ENCODE measurements at places on chromosomes 11 and 22.

DNA sequence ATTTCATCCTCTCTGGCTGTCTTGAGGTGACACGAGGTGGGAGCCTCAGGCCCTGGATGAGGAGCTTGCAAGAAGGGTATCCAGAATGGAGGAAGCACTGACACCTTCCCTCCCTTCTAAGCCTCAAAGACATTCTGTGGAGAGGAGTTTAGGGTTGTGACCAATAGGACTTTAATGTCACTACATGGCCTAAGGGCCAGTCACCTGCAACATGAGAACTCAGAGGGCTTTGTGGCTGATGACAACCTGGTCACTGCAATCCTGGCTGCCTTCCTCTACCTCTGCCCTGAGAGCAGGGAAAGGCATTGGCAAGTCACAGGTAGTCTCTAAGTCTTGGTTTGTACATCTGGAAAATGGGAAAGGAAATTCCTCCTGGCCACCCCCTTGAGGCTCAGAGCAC, 33.7 kb downstream of the PISD start:
- no peak for DNase-seq

DNA sequence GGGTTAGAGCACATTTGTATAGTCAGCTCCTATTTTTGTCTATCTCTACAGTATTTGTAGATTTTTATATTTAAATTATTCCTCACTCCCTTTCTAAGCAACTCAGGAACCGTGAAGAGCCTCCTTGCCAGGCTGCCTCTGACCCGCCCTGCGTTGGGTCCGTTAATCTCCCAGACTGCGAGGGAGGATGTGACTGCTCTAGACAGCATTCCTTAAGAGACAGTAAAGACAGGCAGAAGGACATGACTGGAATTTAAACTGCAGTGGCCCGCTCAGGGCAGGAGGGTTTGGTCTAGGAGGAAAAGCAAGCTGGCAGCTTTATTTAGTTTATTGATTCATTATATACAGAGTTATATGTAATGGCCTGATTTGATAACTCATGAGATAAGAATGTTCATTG, 413.7 kb downstream of the TMEM135 start:
- DNase-seq, result peak; percentile 48

DNA sequence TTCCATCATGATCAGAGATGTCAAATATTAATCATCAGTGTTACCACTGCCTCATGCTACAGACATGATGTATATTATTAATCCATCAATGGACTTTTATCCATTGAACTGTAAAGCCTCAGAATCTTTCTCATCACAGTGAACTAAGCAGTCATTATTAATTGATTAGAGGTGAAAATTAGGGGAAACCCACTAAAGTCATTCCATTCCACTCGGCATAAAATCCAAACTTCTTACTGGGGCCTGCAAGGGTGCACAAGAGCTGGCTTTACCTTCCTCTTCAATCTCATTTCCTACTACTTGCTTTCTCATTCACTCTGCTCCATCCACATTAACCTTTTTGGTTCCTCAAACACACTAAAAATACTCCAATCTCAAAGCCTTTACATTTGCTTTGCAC, 7.9 kb upstream of the CD44 start:
- no peak for DNase-seq

GRCh38 chr22:36143066-36143815, 17.3 kb downstream of the APOL3 start:
- DNase-seq, result no peak

DNA sequence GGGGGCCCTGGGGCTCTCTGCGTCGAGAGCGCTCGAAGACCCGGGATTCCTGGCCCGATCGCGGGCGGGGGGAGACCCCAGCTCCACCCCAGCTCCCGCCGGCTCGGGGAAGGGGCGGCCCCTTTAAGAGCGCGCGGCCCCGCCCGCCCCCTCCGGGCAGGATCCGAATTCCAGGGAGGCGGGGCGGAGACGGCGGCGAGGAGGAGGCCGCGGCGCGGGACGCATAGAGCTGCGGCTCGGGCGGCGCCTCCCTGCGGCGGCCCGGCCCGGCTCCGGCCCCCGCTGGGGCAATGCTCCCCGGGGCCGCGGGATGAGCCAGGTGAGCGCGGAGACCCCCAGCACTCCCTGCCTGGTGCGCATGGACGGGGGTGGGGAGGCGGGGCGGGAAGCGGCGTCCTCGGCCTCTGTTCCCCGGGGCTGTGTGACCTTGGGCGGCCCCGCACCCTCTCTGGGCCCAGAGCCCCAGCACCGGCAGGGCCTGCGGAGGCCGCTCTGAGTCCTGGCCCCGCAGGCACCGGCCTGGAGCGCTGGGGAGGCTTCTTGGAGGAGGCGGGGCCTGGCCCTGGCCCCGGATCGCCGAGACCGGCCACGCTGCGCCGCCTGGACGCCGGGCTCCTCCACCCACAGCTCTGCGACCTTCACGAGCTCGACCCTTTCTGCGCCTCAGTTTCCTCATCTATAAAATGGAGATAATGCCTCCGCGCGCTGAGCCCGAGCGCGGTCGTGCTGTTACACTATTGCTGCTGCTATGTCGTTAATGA, 565 bp downstream of the GAS2L1 start:
- DNase-seq, result peak; percentile 94

DNA sequence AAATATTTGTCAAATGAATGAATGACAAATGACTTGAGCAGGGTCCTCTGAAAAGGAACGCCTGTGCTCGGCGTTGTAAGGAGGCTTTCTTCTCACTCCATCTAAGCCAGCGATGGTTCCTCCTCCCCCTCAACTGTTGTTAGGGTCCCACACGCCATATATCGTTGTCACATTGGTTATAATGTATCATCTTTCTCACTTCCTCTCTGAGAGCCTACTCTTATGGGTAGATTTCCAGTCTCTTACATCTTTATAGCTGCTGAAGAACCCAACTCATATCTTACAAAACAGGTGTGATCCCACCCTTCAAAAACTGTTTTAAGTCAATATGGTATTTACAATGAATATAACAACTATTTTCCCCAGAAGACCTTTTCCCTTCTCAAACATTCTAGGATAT, 81.5 kb downstream of the NAV2 start:
- no peak for DNase-seq

- DNase-seq, result no peak
Observed at GRCh38 chr11:130126516-130126915, 33.1 kb upstream of the ST14 start.

DNA sequence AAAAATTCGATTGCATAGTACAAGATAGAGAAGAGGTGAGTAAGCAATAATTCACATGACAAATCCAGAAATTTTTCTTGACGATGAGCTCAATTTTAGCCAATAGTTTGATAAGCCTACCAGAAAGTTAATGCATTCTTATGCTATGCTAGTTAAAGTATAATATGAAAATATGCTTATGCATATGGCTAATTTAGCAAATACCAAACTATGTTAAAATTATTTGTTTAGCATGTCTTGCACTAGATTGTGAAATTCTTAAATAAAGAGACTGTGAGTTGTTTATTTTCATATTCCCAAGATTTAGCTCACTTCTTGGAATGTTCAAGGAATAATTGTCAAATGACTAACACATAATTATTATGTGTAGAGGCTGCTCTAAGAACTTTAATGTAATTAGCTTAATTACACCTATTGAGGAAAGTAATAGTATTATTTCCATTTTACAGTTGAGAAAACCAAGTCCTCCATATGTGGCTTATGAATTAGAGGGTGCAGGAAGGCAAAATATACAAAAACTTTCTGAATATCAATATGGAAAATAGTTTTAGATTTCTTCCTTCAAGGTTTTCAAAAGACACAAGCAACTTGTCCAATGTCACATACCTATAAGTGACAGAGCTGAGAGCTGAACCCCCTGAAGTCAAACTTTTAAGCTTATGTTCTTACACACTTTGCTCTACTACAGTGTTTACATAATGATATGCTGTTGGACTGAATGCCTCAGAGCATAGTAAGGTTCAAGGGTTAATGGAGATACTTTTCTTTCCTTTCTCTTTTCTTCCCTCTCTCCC, 45.9 kb upstream of the ARHGAP20 start:
- DNase-seq, result no peak

DNA sequence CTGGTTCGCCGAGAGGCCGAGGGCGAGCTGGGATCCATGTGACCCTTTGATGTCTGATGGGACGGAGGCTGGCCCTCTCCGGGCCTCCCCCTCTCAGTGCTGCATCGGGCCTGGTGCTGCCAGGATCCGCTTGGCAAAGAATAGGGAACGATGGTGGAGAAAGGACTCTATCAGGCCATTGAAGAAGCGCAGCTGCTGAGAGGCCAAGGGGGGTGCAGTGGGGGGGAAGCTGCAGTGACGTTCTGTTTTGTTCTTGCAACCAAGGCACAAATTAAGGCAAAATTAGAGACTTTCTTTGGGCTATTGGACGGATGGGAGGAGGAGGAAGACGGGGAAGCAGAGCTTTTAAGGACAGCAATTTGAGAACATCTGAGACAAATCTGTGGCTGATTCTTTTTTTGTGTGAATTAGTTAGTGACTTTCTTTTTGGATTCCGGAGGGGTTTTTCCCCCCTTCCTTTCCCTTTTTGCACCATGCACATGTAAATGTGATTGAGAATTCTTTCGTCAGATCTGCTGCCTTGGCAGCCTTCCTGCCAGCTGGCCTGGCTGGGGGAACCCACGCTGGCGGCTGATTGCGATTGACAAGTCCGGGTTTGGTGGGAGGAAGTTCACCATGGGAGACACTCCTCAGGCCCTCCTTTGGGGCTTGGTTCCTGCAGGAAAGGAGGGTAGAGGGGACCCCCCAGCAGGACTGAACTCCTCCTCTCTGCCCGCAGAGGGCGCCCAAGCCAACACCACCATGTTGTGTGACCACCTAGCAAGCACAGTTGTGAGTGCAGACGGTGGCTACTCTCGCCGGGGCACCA, 214.6 kb downstream of the NTM start:
- peak; percentile 73 for DNase-seq

DNA sequence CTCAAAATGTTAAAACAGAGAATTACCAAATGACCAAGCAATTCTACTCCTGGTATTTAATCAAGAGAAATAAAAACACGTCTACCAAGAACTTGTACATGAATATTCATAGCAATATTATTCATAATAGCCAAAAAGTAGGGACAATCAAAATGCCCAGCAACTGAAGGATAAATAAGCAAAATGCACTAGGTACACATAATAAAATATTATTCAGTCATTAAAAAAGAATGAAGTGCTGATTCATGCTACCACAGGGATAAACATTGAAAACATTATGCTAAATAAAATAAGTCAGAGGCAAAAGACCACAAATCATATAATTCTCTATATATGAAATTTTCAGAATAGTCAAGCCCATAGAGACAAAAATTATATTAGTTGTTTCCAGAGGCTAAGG, 24.8 kb downstream of the ARHGAP32 start:
- DNase-seq, result no peak

- peak; percentile 91 for DNase-seq
Observed at GRCh38 chr22:26648011-26648497, 9.3 kb upstream of the MIAT start.

- DNase-seq, result peak; percentile 81
Observed at GRCh38 chr11:8283465-8284230, 20.0 kb upstream of the LMO1 start.

DNA sequence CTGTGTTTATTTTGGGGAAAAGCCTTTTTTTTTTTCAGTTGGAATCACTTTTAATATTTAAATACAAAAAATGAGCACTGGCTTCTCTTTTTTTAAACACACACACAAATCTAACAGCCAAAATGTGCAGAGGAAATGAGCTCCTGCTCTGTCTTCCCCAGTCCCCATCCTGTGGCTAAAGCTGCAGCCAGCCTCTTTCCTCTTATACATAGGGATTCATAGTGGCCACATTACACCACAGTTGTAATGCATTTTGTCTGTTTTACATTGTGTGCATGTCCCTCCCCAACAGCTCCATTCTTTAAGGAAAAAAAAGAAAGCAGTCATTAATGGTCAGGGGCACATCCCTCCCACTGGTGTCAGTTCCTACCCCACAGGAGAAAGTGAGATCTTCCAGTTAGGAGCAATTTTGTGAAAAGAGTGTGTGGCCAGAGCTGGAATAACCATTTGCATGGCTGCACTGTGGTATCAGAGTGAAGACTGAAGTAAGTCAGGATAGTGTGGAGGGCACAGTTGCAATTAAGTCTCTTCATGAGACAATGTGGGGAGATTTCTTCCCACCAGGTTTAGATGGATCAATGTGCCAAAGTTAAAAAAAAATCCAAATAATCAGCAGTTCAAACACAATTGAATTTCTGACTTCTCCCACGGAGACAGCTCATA, 220.6 kb downstream of the TMEM135 start:
- no peak for DNase-seq

GRCh38 chr11:128463371-128463829, 124.0 kb downstream of the ETS1 start:
- DNase-seq, result peak; percentile 73

DNA sequence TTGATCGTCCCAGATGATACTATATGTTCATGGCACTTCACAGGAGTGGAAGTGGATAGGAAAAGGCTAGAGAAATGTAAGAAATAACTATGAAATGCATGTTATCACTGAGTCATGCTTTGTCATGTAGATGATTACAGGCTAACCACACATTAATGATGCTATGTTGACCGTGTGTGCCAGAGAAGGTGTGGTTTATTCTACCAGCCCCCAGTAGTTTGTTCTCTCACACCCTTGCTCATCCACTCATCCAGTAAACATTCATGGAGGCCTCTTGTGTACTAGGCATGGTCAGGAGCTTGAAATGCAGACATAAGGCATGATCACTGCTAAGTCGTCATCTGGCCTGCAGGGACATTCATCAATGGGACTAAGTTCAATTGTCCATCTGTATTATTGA, 153.0 kb upstream of the PITPNB start:
- DNase-seq, result no peak

GRCh38 chr11:71379701-71380100, 68.5 kb downstream of the DHCR7 start:
- DNase-seq, result no peak

- DNase-seq, result no peak
Observed at GRCh38 chr11:133162227-133162626, 370.1 kb downstream of the OPCML start.

DNA sequence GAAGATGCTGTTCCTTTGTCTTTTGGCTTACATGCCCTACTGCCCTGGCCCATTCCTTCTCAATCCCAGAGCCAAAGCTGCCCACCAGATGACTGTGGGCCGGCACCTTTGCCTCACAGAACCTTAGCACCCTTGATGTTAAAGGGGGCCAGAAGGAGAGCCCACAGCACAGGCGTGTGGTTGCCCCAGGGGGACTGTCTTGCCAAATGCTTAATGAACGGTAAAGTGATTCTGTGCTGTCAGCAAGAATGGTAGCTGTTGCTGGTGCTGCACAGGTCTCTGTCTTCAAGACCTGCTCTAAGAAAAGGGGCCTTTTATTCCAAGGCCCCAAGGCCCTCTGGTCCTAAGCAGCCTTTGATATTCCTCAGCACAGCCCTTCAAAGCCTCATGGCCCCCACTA, 113.3 kb downstream of the MORC2 start:
- DNase-seq, result peak; percentile 63

- DNase-seq, result no peak
Observed at GRCh38 chr22:19788661-19789225, 28.2 kb downstream of the TBX1 start.

GRCh38 chr11:87597725-87598124, 560.0 kb downstream of the TMEM135 start:
- DNase-seq, result peak; percentile 18

GRCh38 chr11:81570669-81571068, 1163.0 kb downstream of the FAM181B start:
- no peak for DNase-seq

- DNase-seq, result peak; percentile 62
Observed at GRCh38 chr11:118002541-118003423, 16.6 kb downstream of the IL10RA start.

GRCh38 chr11:78450866-78451265, 33.2 kb upstream of the GAB2 start:
- DNase-seq, result no peak

- no peak for DNase-seq
Observed at GRCh38 chr22:33467080-33467479, 408.9 kb upstream of the SYN3 start.
